ENCODE measurements at places on chromosomes 11 and 22. TPM values are rescaled to one million over a fixed set of nuclear protein-coding genes. Genes with fewer than 3 reads are reported as not detected.

Gene SNX32
- 1.2 TPM for total RNA-seq

DNA sequence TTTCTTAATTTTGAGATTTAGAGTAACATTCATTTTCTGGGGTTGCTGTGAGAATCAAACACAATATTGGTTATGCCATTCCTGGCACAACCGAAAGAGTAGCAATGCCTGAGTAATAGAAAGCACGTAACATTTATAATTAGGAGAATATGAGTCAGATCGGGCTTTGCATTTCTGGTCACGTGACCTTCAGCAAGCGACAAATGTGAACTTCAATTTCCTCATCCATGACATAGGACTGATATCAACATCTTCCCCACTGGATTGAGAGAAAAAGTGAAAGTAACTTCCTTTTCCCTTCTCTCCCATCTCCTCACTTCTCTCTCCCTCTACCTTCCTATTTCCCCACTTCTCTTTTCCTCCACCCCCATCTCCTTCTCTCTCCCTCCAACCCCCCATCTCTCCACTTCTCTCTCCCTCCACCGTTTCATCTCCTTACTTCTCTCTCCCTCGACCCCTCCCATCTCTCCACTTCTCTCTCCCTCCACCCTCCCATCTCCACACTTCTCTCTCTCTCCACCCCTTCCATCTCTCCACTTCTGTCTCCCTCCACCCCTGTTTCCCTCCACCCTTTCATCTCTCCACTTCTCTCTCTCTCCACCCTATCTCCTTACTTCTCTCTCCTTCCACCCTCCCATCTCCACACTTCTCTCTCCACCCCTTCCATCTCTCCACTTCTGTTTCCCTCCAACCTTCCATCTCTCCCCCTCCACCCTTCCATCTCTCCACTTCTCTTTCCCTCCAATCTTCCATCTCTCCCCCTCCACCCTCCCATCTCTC, 33.5 kb upstream of the CAT start:
- H3K27me3 ChIP-seq = peaks cover 25% of the 10 kb centered on the region
- no peak for DNase-seq
- H3K4me1 ChIP-seq = peaks cover 7% of the 10 kb centered on the region
- no peaks in the 10 kb centered on the region for H3K36me3 ChIP-seq
- no peak overlapping the region for H3K27ac ChIP-seq
- H3K4me3 ChIP-seq = no peak overlapping the region

Gene LGALS12
- total RNA-seq = not detected

Gene ARSA
- 20.6 TPM for total RNA-seq

DNA sequence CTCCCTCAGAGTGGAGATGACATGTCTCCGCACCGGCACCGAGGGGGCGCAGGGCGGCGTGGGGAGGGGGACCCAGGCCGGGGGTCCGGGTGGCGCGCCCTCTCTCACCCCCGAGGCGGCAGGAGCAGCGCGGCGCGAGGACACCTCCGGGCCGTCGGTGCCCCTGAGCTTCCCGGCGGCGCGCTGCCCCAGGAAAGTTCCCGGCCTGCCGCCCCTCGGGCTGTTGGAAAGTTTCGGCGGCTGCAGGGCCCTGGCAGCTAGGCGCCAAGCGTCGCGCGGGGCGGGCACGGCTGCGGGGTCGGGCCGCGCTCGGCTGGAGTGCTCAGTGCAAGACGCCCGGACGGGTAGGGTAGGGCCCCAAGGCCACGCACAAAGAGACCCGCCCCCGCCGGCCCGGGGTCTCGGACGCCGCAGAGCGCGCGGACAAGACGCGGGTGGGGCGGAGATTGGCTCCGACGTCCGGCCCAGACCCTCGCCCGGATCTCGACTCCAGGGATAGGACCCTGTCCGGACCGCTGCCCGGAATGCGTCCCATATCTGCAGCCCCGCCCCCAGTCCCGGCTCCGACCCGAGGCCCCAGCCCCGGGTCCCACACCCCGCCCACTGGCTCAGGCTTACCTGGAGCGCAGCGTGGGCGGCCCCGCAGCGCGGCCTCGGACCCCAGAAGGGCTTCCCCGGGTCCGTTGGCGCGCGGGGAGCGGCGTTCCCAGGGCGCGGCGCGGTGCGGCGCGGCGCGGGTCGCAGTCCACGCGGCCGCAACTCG, 471 bp downstream of the ARVCF start:
- peak overlapping the region; percentile 89 for H3K4me3 ChIP-seq
- no peak for DNase-seq
- H3K27me3 ChIP-seq = peaks cover 25% of the 10 kb centered on the region
- H3K4me1 ChIP-seq = peaks cover 12% of the 10 kb centered on the region

DNA sequence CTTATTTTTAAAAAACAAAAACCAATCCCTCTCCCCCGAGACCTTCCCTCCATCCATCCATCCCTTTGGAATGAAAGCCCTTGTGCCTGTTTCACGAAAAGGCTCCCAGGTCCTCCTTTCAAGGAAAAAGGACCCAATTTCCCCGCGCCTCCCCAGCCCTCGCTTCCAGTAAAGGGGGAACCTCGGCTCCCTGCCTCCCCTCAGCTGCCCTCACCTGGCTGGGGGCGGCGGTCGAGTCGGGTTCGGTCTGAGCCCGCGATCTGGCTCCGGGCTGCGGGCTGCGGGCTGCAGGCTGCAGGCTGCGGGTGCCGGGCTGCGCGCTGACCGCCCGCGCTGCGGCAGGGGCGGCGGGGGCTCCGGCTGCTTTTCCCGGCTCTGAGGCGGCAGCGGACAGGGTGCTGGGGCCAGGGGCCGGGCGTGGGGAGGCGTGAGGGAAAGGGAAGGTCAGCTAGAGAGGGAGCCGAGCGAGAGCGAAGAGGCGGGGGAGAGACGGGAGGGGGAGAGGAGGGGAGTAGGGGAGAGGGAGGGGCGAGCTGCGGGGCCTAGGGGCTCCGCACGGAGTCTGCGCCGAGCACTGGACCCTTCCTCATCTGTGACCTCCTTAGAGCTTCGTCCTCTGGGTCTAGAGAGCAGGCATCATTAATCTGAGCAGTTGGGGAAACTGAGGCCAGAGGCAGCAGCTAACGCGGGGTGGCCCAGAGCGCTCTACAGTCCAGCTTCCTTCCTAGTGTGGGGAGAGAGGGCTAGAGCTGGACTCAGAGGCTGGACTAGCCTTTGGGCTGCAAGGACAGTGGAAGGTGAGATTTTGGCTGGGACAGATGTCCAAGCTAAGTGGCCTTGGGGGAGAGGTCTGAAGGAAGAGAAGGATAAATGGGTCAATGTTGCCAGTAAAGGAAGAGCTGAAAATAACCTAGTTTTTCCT, at the start of gene C1QTNF4:
C1QTNF4 (minus strand) TSS at position 478 of the 922 bp plus-strand sequence. CDS start 3,601 bp downstream, outside the sequence.
- DNase-seq = no peak
- no peak within 1 kb of the TSS for H3K27ac ChIP-seq
- no peaks in the 10 kb centered on the region for H3K36me3 ChIP-seq
- peaks cover 31% of the 10 kb centered on the region for H3K27me3 ChIP-seq
- peaks cover 11% of the 10 kb centered on the region for H3K4me1 ChIP-seq
